Esophagus squamous epithelium (tissue), 5 donors: ENCODE measurements at places on chromosomes 2 and 18.

GRCh38 chr18:35474884-35475283 lies 22.9 kb downstream of the INO80C start:
- DNase-seq, result no peak

GRCh38 chr2:60992985-60993392 lies 24.5 kb upstream of the PEX13 start:
- DNase-seq, result no peak

GRCh38 chr2:65228263-65228750 lies 676 bp downstream of the ACTR2 start:
- DNase-seq, result no peak

DNA sequence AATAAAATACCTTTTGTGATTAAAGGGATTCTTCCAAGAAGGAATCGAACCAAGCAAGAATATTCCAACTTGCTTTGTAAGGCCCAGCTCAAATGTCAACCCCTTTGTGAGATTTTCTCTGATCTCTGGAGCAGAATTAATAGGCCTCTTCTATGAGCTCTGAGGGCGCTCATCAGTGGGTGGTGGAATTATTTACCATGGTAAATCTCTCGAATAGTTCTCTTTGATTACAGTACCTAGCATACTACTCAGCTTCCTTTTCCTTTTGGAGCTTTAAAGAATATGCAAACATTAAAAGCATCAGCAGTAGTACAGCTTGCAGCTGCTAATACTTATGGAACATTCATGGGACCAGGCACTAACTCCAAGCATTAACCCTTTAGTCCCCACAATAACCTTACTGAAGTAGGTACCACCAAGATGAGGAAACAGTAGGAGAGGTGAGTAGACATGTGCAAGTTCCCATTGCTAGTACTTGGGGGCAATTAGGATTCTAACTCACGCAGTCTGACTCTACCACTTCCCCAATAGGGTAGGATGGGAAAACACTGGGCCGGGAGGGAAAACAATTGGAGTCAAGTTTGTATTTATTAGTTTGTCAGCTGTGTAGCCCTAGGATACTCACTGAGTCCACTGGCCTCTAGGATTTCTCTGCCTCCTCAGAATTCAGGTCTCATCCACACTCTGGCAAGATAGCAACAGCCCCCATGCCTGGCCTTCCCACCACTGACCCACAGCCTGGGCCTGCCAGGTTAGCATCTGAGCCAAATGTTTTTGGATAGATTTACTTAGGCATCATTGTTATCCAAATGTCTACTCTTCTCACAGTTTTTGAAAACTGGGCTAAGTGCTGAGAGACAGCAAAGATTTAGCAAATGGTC lies 21.7 kb downstream of the ADD2 start:
- DNase-seq, result no peak

GRCh38 chr2:164706522-164706921 lies 85.2 kb upstream of the GRB14 start:
- no peak for DNase-seq

DNA sequence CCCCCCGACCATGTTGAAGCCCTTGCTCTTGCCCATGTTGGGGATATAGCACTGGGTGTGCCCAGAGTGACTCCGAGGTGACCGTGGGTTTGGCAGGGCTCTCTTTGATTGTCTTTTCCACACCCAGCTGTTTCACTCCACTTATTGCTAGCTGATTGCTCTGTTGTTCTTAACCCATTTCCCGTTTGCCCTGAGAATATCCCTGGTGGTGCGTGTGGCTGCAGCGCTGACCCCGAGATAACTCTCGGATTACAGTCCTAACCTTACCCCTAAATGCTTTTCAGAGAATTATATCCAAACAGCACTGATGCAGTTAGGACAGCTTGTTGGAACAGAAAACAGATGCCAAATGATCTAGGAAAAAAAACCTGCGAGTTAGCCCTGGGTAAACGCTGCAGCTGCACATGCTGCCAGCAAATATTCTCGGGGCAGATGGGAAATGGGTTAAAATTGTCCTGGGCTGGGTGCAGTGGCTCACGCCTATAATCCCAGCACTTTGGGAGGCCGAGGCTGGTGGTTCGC lies 34.3 kb upstream of the SNORC start:
- DNase-seq, result no peak

GRCh38 chr2:75276093-75277029 lies 77.0 kb upstream of the TACR1 start:
- no peak for DNase-seq

DNA sequence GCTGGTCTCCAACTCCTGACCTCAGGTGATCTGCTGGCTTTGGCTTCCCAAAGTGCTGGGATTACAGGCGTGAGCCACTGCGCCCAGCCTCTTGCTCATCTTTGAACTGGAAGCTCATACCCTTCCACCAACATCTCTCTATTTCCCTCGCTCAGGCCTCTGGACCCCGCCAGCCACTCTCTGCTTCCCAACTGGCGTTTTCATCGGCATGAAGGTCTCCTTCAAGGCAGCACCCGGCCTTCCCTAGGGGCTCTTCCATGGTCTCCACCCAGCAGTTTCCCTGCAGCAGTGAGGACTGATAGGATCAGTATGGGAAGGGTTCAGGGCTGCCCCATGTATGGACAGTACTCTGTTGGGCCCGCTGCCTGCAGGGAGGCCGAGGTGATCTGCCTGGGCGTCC lies 65.8 kb upstream of the HS6ST1 start:
- DNase-seq, result no peak

DNA sequence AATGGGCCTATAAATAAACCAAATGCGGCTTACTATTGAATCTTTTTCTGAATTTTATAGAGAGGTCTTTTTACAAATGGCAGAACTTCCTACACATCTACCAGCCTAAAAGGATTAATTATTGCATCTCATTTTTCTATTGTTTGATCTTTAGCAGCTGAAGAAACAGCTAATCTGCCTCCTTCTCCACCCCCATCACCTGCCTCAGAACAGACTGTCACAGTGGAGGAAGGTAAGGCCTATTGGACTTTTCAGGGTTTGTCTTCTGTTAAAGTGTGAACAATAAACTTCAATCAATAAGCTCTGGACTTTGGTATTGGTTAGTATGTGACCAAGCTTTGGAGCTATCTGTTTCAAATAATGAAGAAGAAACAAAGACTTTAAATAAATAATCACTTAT lies 91.0 kb upstream of the UNC80 start:
- no peak for DNase-seq

- no peak for DNase-seq
These were observed 64.9 kb downstream of the CDH2 start for GRCh38 chr18:28112056-28112470.

- DNase-seq, result no peak
These were observed 122.6 kb upstream of the CTDP1 start for GRCh38 chr18:79556829-79557585.

GRCh38 chr2:218805627-218806026 lies 23.7 kb downstream of the CYP27A1 start:
- no peak for DNase-seq

GRCh38 chr2:186771850-186772463 lies 77.0 kb downstream of the ZSWIM2 start:
- no peak for DNase-seq

DNA sequence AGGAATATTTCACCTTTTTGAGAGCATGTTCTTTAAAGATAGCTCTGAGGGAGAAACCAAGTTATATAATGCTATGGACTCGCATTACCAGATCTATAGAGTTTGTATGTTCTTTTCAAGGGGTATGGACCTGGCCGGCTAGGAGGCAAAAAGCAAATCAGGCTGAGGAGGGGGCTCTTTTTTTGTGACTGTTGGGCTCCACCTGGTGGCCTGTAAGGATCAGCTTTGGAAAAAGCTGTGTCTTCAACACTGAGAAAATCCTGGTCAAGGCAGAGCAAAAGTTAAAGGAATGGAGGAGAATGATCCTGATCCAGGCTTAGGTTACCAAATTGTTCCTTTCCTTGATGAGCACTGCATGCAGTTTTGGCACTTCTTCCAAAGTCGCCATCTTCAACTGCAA lies 180.5 kb downstream of the DIS3L2 start:
- DNase-seq, result no peak

DNA sequence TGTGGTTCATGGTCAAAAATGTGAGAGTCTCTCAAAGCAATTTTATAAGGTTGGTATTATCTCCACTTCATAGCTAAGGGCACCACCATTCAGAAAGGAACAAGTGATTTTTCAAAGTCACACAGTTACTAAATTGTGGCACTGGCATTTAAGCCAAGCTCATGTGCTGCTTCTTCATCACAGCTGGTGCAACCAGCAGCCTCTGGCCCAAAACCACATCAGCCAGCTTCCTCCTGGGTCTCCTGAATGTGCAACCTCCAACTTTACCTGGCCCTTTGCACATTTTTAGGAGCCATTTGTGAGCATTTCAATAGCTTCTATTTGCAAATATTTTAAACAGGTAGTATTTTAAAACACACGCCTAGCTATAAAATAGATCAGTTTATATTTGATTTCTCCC lies 293.7 kb downstream of the BCL11A start:
- no peak for DNase-seq

DNA sequence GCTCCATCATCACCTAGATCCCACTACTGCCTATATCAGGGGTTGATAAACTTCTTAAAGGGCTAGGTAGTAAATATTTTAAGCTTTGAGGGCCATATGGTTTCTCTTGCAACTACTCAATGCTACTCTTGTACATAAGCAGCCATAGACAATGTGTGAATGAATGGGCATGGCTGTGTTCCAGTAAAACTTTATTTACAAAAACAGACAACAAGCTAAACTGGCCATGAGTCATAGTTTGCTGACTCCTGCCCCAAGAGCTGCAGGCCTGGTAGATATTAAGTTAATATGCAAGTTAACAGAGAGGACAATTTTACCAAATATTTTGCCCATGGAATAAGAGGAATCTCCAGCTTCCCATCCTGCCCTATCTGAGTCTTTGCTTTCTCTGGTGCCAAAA lies 29.8 kb upstream of the MYO3B start:
- DNase-seq, result no peak

GRCh38 chr2:197052356-197052755 lies 125.8 kb upstream of the PGAP1 start:
- DNase-seq, result no peak

- DNase-seq, result no peak
These were observed 36.0 kb upstream of the ZNF396 start for GRCh38 chr18:35413163-35413511.

- no peak for DNase-seq
These were observed 120.8 kb downstream of the GAREM1 start for GRCh38 chr18:32349728-32350395.

GRCh38 chr18:33817096-33817495 lies 239.1 kb downstream of the ASXL3 start:
- DNase-seq, result no peak

GRCh38 chr2:190551928-190552327 lies 17.4 kb upstream of the NEMP2 start:
- no peak for DNase-seq

GRCh38 chr18:24027156-24027827 lies 12.7 kb downstream of the TTC39C start:
- no peak for DNase-seq
